NCI-H2029 (cell line): ENCODE measurements at places on chromosomes 4 and X.

GRCh38 chrX:49956313-49956712, 33.9 kb downstream of the CLCN5 start:
- DNase-seq, result no peak

- no peak for DNase-seq
Observed at GRCh38 chr4:26130841-26131432, 189.9 kb upstream of the RBPJ start.

- no peak for DNase-seq
Observed at GRCh38 chr4:82104578-82104977, 269.2 kb downstream of the HNRNPD start.

- DNase-seq, result no peak
Observed at GRCh38 chr4:147012059-147012707, 66.5 kb upstream of the TTC29 start.

DNA sequence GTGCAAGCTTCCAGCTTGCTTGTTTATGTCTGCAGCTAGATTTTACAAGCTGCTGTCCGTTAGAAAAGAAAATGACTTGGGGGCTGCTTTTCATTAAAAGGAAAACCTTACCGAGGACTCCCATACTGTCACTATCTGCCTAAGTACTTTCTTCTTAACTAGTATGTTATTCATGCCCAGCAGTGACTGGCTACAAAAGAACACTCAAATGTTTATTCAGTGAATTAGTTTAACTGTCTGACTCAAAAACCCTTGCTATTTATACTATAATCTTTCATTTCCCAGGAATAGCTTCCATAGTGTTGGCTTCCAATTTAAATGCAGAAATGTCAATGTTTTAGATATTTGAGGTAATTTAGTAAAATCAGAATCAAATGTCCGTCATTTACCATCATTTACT, 164.9 kb downstream of the DTHD1 start:
- DNase-seq, result no peak
